ENCODE measurements at places on chromosomes 5 and 9. TPM values are rescaled to one million over a fixed set of nuclear protein-coding genes. Genes with fewer than 3 reads are reported as not detected.

PDCD1LG2 gene
- total RNA-seq, result 20.4 TPM

CRHBP gene
- total RNA-seq, result 0.58 TPM

SNCAIP gene
- 18.4 TPM for total RNA-seq

CD14 gene
- not detected for total RNA-seq

PRR16 gene
- total RNA-seq, result 1.2 TPM

TNFAIP8 gene
- 15.3 TPM for total RNA-seq

CERCAM gene
- total RNA-seq, result 81.3 TPM

IL7R gene
- total RNA-seq, result 0.82 TPM

PCDHA1 gene
- total RNA-seq, result 0.06 TPM

NIM1K gene
- 0.05 TPM for total RNA-seq

HTR1A gene
- total RNA-seq, result not detected

KCNV2 gene
- not detected for total RNA-seq

SPATA31C1 gene
- not detected for total RNA-seq

PHF24 gene
- total RNA-seq, result 0.06 TPM

SPATA31A3 gene
- total RNA-seq, result not detected

TLR4 gene
- total RNA-seq, result 38.6 TPM

PTAR1 gene
- 47.5 TPM for total RNA-seq

QSOX2 gene
- 23.7 TPM for total RNA-seq

IFNB1 gene
- not detected for total RNA-seq

PCDHA4 gene
- total RNA-seq, result not detected

ADGRV1 gene
- total RNA-seq, result 0.15 TPM

MYMK gene
- total RNA-seq, result not detected

NME5 gene
- 5.8 TPM for total RNA-seq

SHOC1 gene
- total RNA-seq, result not detected

FOXD4L6 gene
- total RNA-seq, result not detected

ANKRD34B gene
- total RNA-seq, result 0.05 TPM

CLIC3 gene
- 0.29 TPM for total RNA-seq

CYSRT1 gene
- total RNA-seq, result 0.41 TPM

EIF4E1B gene
- not detected for total RNA-seq

ST8SIA4 gene
- 1.6 TPM for total RNA-seq

NEURL1B gene
- 15.2 TPM for total RNA-seq

GRM6 gene
- not detected for total RNA-seq

FAM151B gene
- 3.8 TPM for total RNA-seq

OR5C1 gene
- total RNA-seq, result not detected

MCIDAS gene
- total RNA-seq, result not detected

PCDHGA5 gene
- total RNA-seq, result 2.1 TPM

COL5A1 gene
- total RNA-seq, result 185 TPM

CMYA5 gene
- total RNA-seq, result 0.06 TPM

ECSCR gene
- total RNA-seq, result 345 TPM

BTNL8 gene
- total RNA-seq, result not detected

KIF20A gene
- total RNA-seq, result 8.2 TPM

PCDHA5 gene
- 0.18 TPM for total RNA-seq

NTRK2 gene
- 0.35 TPM for total RNA-seq

GFPT2 gene
- total RNA-seq, result 10.2 TPM

MEIKIN gene
- not detected for total RNA-seq

KCTD16 gene
- total RNA-seq, result 0.10 TPM

YIPF5 gene
- total RNA-seq, result 70.4 TPM

TGFBI gene
- total RNA-seq, result 125 TPM

CCDC152 gene
- total RNA-seq, result 0.23 TPM

SPTLC1 gene
- total RNA-seq, result 105 TPM

AMBP gene
- total RNA-seq, result not detected

CCNH gene
- 76.4 TPM for total RNA-seq

SNX24 gene
- 15.9 TPM for total RNA-seq

AGXT2 gene
- total RNA-seq, result not detected

TMC1 gene
- total RNA-seq, result 0.82 TPM
